ENCODE measurements at places on chromosomes 11 and 22.
A peak's percentile ranks its signal among the peaks of the same experiment; 100 is the strongest.

- DNase-seq: no peak
These were observed 290.7 kb downstream of the NTM start for GRCh38 chr11:131661132-131661531.

GRCh38 chr11:33000181-33000580, 15.5 kb upstream of the DEPDC7 start:
- DNase-seq: no peak

DNA sequence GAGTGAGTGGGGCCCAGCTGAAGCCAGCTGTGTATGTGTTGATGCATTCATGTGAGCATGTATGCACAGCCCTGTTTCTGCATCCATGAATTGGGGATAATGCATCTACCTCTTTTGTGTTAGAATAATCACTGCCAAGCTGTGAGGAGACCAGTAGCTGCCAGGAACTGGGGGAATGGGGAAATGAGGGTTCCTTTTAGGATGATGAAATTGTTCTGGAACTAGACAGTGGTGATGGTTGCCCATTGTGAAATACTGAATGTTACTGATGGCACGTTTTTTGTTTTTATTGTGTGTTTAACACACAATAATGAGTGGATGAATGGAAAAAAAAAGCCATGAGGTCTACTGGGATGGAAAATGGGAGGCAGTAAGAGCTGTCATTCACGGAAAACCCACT, 45.3 kb upstream of the WNT11 start:
- DNase-seq: no peak

GRCh38 chr11:1959786-1960185, 12.7 kb downstream of the MRPL23 start:
- DNase-seq: no peak

GRCh38 chr11:24635588-24636290, 138.9 kb downstream of the LUZP2 start:
- no peak for DNase-seq

DNA sequence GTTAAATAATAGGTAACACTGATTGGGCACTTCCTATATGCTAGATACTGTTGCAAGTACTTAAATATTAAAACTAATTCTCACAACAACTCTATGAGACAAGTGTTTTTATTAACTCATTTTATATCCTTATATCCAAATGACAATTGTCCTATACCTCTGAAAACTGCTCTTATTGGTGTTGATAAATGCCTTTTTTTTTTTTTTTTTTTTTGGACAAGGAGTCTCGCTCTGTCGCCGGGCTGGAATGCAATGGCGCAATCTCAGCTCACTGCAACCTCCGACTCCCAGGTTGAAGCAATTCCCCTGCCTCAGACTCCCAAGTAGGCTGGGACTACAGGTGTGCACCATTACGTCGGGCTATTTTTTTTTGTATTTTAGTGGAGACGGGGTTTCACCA, 41.6 kb downstream of the MRTFA start:
- DNase-seq: no peak

- no peak for DNase-seq
These were observed 19.3 kb downstream of the SBF2 start for GRCh38 chr11:10274726-10275125.

GRCh38 chr22:29435236-29436136, 2.9 kb upstream of the RFPL1 start:
- DNase-seq: no peak

- no peak for DNase-seq
These were observed 19.1 kb downstream of the FAM181B start for GRCh38 chr11:82714346-82715174.

DNA sequence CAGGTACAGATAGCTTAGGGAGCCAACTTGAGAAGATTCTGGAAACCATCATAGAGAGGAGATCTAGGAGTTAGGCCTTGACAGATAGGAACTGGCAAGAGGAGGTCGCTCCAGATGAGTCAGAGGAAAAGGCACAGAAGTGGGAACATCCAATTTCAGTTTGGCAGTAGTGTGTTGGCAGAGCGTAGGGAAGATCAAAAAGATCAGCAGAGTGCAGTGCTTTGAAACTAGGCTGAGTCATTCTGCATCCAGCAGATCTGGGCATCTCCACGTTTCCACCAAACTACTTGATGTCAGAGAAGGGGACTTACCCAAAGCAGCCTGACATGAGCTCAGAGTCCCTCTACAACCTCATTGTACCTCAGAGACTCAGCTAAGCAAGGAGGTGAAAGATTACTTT, 58.5 kb downstream of the GAB4 start:
- no peak for DNase-seq

DNA sequence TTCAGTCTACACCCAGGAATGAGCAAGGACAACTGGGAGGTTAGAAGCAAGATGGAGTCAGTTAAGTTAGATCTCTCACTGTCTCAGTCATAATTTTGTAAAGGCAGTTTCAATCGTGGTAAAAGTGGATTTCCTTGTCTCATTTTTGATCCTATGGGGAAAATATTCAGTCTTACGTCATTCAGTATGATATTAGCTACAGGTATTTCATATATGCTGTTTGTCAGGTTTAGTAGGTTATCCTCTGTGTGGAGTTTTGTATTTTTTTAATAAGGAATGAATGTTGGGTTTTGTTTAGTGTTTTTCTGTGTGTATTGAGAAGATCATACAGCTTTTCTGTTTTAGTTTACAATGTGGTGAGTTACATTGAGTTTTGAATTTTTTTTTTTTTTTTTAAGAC, 11.8 kb downstream of the SPECC1L start:
- DNase-seq: no peak

- DNase-seq: no peak
These were observed 10.8 kb downstream of the RPS6KA4 start for GRCh38 chr11:64369440-64370421.

- no peak for DNase-seq
These were observed 29.8 kb upstream of the OR8B8 start for GRCh38 chr11:124475265-124475664.

DNA sequence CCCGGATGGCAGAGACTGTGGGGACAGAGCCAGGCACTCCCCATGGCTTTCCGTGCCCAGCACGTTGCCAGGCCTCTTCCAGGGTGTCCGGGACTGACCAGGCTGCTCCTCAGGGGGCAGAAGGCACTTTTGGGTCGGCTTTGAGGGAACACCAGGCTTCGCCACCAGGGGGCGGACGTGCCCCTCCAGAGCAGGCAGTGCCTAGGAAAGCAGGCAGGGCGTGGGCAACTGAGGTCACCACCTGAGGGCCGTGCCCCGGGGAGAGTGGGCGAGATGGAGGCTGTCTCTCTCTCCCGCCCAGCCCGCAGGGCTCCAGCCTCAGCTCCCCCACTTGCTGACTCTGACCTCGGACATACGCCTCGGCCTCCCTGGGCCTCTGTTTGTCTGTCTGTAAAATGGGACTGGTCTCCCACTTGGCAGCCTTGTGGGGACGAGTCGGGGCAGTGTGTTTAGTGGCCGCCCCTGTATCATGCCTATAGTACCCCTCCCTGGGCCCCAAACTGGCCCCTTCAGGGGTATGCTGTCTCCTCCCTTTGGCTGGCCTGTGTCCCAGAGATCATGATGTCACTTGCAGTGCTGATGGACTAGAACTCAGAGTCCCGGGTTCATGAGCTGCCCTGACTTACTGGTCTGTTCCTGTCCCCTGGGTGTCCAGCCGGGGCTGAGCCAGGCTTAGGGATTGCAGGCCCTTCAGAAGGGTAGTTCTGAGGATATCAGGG, 4.4 kb upstream of the PRR5 start:
- peak; percentile 65 for DNase-seq

GRCh38 chr11:35721651-35722282, 59.2 kb downstream of the TRIM44 start:
- DNase-seq: no peak

- DNase-seq: peak; percentile 49
These were observed 14.2 kb downstream of the PEX26 start for GRCh38 chr22:18091916-18092526.

DNA sequence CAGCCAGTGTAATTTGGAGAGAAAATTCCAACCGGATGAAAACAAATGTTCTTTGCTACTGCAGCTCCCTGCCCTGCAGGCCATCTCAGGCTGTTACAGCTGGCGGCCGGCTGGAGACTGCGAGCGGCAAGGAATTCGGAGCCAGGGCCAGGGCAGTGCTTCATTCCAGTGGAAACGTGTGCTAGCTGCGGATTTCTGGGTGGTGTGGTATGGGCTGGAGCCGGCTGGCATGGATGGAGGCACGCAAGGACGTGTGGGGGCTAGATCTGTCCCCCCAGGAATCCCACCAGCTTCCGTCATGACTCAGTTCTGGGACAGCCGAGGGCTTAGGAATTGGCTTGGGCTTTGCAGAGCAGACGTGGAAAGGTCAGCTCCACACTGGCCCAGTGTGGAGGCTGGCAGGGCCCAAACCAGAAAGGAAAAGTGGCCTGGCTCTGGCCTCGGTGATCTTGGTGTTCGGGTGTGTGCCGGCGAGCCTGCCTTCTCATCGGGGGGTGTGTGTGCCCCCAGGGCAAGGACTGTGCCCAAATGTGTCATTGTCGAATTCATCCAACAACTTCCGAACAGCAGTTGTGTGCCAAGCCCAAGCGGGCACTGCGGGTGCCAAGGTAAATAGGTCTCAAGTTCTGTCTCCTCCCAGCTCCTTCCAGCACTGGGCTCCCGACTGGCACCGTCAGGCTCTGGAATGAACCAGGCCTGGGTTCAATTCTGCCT, 48.1 kb upstream of the SHISAL1 start:
- peak; percentile 51 for DNase-seq

DNA sequence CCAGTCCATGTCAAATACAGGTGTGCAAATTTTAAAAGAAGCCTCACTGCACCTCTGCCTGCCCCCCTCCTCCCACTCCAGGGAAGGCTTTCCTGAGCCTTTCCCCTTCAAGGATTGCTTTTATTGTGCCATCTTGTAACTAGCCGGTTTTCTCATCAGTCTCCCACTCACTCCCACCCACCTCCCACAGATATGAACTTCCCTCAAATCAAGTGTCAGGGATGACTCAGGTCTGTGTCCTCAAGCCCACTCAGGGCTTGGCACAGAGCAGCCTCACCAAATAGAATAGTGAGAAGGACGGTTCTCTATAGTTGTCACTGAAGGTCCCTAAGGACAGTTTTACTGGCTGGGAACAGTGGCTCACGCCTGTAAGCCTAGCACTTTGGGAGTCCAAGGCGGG, 43.0 kb downstream of the THAP12 start:
- no peak for DNase-seq

- DNase-seq: no peak
These were observed 889.1 kb downstream of the OPCML start for GRCh38 chr11:132643239-132643638.

DNA sequence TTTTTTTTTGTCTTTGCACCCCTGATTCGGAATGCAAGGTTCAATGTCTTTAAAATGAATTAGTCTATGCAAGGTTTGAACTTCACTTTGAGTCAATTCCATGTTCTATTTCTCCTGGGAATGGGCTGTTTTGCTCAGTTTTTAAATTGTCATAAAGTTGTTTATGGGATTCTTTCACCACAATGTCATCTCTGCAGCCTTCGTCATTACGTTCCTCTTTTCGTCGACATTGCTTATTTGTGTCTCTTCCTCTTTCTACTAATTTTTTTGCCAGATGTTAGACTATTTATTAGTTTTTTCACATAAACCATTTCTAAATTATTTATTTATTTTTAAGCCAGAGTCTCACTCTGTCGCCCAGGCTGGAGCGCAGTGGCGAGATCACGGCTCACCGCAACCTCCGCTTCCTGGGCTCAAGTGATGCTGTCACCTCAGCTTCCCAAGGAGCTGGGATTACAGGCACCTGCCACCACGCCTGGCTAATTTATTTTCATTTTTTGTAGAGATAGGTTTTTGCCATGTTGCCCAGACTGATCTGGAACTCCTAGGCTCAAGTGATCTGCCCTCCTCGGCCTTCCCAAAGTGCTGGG, 7.1 kb upstream of the TNNT3 start:
- DNase-seq: no peak

- no peak for DNase-seq
These were observed 53.1 kb downstream of the CELSR1 start for GRCh38 chr22:46484156-46484860.

DNA sequence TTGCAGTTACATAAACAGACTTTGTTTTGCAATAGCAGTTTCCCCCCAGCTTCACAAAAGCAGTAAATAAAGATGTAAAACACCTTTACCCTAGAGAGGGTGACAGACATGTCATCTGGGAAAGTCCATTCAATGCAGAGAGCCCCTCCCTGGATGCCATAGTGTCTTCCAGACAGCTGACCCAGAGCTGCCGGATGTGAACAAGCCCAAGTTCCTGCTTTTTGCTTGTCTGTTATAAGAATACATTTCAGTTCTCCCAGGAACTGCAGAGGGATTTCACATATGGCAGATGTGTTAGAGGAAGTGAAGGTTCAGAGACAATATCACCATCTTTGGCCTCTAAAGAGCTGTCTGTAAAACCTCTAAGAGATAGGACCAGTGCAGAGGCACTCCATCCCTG, 48.9 kb downstream of the RELT start:
- no peak for DNase-seq

DNA sequence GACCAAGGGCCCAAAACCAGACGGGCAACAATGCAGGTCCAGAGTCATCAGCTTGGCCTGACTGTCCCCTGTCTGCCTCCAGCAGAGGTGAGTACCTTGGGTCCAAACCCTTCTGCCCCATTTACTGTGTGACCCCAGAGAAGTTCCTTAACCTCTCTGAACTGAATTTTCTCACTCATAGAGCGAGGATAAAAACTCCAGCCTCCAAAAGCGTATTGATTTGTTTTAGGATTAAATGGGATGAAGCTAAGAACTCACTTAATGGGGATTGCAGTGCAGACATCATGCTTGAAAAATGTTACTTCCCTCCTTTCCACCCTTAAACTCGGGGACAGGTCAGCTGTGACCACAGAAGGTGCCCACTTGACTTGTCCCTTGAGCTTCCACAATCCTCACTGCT, 22.6 kb downstream of the IGLL1 start:
- no peak for DNase-seq

DNA sequence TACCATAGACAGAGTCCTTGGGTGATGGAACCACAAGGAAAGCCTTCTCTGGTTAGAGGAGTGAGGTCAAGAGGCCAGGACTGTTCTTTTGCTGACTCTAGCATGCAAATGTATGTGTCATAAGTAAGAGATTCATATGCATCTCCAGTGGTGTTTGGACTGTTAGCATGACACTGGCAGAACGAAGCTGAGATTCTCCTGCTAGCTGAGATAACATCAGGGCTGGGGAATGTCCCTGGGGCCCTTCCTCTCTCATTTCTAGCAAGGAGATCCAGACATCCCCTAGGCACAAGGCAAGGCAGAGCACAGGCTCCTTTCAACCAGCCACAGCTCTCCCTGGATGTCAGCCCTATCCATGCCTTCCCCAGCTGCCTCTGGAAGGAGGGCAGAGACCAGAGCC, 711.3 kb downstream of the OPCML start:
- no peak for DNase-seq

All from H54 (cell line).